ENCODE measurements at places on chromosomes 2 and 18.

DNA sequence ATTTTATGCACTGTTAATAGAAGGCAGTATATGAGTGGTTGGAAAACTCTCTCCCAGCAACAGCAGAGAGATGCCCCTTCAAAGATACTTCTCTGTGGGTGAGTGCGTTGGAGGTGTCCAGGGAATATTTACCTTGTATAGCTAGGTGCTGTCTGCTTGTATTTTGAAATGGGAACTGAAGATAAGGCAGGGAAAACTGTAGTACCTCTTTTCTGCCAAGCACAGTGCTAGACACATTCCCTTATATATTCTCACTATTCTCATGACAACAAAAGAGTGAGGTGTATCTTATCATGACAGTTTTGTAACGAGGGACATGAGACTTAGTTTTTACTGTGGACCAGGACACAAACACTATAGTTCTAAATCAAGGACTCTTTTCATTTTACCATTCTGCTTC, 2.1 kb downstream of the TTC39C start:
- H3K27me3 ChIP-seq: no peaks in the 10 kb centered on the region
- H3K27ac ChIP-seq: peak overlapping the region; percentile 75
- H3K4me1 ChIP-seq: peaks cover 76% of the 10 kb centered on the region
- peak overlapping the region; percentile 99 for H3K4me3 ChIP-seq
- H3K36me3 ChIP-seq: peaks cover 54% of the 10 kb centered on the region

GRCh38 chr2:52976143-52976949, 791.3 kb upstream of the CHAC2 start:
- H3K4me3 ChIP-seq: no peak overlapping the region
- H3K36me3 ChIP-seq: no peaks in the 10 kb centered on the region
- H3K27me3 ChIP-seq: no peaks in the 10 kb centered on the region
- no peaks in the 10 kb centered on the region for H3K4me1 ChIP-seq

- no peak for DNase-seq
- H3K4me1 ChIP-seq: peaks cover 8% of the 10 kb centered on the region
- peaks cover 24% of the 10 kb centered on the region for H3K27me3 ChIP-seq
- H3K27ac ChIP-seq: no peak overlapping the region
These were observed 42.6 kb upstream of the SETBP1 start for GRCh38 chr18:44638034-44638540.

DNA sequence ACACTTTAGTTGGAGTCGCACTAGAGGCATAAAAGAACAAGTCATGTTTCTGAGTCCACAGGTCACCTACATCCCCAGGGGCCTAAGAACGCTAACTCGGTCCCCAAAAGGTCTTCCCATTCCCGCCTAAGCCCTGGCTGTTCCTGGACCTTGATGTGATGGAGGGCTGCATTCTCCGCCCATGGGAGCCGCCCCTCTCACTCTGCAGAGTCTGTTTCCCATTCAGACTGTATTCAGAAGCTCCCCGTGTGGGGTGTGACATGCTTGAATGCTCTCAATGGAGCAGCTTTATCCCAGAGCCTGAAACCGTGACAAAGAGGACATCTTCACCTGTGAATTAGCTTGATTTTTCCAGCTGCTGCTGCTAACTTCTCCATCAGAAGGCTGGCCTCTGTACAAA, 319.0 kb upstream of the KLHL29 start:
- no peaks in the 10 kb centered on the region for H3K4me1 ChIP-seq
- no peak overlapping the region for H3K27ac ChIP-seq
- no peaks in the 10 kb centered on the region for H3K27me3 ChIP-seq
- no peak for DNase-seq

- H3K36me3 ChIP-seq: peaks cover 12% of the 10 kb centered on the region
- no peaks in the 10 kb centered on the region for H3K27me3 ChIP-seq
- no peak for DNase-seq
- H3K4me1 ChIP-seq: peaks cover 21% of the 10 kb centered on the region
These were observed 3.7 kb downstream of the ACKR3 start for GRCh38 chr2:236573066-236573929.

DNA sequence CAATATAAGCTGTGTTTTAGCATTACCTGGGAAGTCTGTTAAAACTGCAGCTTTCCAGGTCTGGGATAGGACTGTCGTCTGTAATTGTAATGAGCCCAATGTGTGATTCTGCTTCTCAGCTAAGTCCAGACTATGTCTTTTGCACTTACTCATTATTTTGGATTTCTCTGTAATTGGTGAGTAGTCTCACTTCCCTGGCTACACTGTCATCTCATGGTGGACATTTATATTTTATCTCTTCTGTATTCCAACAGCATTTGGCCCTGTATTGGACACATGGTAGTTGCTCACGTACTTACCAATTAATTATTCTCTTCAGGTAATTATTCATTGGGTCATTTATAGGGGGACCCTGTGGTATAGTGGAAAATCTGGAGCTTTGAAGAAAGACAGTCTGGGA, 28.0 kb downstream of the LHCGR start:
- DNase-seq: no peak
- no peak overlapping the region for H3K27ac ChIP-seq
- no peaks in the 10 kb centered on the region for H3K27me3 ChIP-seq
- H3K4me3 ChIP-seq: no peak overlapping the region
- H3K4me1 ChIP-seq: no peaks in the 10 kb centered on the region

DNA sequence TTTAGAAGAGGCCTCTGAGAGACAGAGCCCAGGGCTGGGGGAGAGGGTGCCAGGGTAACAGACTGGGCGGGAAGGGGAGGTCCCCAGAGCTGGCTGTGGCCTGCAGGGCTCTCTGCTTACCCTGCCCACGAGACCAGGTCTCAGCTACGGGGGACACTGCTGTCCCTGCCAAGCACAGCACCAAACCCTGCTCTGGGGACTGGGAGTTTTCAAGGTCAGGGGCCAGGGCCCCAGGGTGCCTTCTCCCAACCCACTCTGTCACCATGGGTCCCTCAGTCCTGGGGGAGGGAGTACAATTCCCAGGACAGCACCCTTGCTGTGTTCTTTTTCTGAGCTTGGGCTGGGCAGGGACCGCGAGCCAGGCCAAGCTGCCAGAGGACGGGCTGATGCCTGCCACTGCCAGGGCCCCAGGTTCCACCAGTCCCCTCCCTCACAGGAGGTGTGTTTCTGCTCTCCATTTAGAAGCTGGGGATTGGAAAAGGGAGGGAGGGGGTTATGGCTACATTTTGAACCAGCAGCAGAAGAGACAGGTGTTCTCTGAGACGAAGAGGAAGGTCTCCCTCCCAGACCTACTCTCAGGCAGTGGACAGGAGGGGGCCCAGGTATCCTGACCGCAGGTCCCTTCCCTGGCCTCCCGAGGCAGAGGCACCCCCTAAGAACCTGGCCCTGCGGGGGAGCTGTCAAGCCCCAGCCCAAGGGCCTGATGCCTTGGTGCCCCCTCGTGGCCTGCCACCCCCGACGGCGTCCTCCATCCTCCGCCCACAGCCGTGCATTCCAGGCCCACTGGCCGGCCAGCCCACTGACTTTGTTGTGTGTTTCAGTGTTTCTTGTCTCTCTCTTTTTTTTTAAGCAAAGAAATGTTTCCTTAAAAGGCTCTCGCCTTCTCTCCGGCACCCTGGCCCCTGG, 80.4 kb downstream of the TNS1 start:
- H3K4me3 ChIP-seq: no peak overlapping the region
- no peak for DNase-seq
- H3K36me3 ChIP-seq: no peaks in the 10 kb centered on the region
- H3K27me3 ChIP-seq: peaks cover 26% of the 10 kb centered on the region
- no peaks in the 10 kb centered on the region for H3K4me1 ChIP-seq

DNA sequence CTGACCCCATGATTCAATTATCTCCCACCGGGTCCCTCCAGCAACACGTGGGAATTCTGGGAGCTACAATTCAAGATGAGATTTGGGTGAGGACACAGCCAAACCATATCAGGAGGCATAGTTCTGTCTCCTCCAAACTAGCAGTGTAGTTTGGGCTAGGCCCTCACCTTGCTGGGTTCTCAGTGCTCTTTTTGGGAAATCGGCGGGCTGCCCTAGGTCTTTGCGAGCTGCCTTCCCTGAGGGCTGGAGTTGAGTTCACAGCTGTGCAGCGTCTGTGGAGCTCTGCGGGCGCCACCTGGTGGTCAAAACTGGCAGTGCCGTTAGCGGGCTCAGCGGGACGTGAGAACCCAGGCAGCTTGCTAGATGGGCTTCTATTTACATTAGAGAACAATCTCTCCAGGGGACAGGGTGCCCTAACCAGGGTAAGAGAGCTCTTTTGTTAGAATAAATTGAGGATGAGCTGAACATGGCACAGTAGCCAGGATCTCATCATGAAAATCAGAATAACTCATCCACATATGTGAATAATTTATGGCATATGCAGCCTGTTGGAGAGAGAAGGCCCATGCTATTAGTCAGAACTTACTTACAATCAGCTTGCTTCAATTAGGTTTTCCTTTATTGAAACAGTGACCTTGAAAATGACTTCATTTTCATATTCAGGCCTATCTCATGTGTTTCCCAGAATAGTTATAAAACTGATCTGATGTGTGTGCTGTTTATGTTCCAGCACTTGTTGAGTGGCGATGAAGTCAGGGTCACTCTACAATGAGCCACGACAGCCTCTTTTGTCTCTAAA, 27.4 kb upstream of the YES1 start:
- H3K36me3 ChIP-seq: no peaks in the 10 kb centered on the region
- H3K4me3 ChIP-seq: no peak overlapping the region
- H3K4me1 ChIP-seq: no peaks in the 10 kb centered on the region
- no peak overlapping the region for H3K27ac ChIP-seq

- H3K36me3 ChIP-seq: no peaks in the 10 kb centered on the region
- H3K27me3 ChIP-seq: no peaks in the 10 kb centered on the region
- no peak overlapping the region for H3K4me3 ChIP-seq
- no peak overlapping the region for H3K27ac ChIP-seq
- no peaks in the 10 kb centered on the region for H3K4me1 ChIP-seq
These were observed 382.6 kb upstream of the ZNF804A start for GRCh38 chr2:184215745-184216144.

DNA sequence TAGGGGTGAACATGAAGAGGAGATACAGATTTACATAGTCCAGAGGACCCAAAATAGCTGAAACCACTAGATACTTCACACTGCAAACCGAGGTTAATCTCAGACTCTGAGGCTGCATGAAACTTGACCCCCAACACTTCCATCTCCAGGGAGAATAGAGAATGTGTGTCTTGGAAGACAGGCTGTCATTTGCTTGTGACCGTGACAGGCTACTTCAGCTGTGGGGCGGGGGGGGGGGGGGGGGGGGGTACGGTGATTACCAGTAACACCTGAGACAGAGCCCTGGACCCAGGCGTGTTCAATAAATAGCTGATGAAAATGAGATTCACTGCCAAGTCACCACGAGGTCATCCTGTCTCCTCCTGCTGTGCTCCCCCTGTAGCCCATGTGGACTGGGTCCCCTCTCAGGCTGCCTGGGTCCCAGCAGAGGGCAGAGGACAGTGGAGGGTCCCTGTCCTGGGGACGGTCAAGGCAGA, 5.7 kb upstream of the KLHL29 start:
- H3K4me1 ChIP-seq: peaks cover 12% of the 10 kb centered on the region
- peaks cover 71% of the 10 kb centered on the region for H3K27me3 ChIP-seq
- H3K36me3 ChIP-seq: no peaks in the 10 kb centered on the region
- DNase-seq: no peak
- no peak overlapping the region for H3K27ac ChIP-seq
- no peak overlapping the region for H3K4me3 ChIP-seq

GRCh38 chr2:10525573-10526265, 77.6 kb upstream of the ODC1 start:
- no peak overlapping the region for H3K4me3 ChIP-seq
- H3K36me3 ChIP-seq: no peaks in the 10 kb centered on the region
- no peak overlapping the region for H3K27ac ChIP-seq
- no peaks in the 10 kb centered on the region for H3K4me1 ChIP-seq
- H3K27me3 ChIP-seq: peaks cover 7% of the 10 kb centered on the region

GRCh38 chr2:161836664-161837063, 212.4 kb downstream of the SLC4A10 start:
- no peaks in the 10 kb centered on the region for H3K27me3 ChIP-seq
- H3K4me3 ChIP-seq: no peak overlapping the region
- H3K4me1 ChIP-seq: no peaks in the 10 kb centered on the region
- no peak for DNase-seq
- no peaks in the 10 kb centered on the region for H3K36me3 ChIP-seq

GRCh38 chr2:160242893-160243564, 43.0 kb upstream of the ITGB6 start:
- H3K27me3 ChIP-seq: no peaks in the 10 kb centered on the region
- H3K4me1 ChIP-seq: no peaks in the 10 kb centered on the region
- no peak for DNase-seq
- no peak overlapping the region for H3K4me3 ChIP-seq

DNA sequence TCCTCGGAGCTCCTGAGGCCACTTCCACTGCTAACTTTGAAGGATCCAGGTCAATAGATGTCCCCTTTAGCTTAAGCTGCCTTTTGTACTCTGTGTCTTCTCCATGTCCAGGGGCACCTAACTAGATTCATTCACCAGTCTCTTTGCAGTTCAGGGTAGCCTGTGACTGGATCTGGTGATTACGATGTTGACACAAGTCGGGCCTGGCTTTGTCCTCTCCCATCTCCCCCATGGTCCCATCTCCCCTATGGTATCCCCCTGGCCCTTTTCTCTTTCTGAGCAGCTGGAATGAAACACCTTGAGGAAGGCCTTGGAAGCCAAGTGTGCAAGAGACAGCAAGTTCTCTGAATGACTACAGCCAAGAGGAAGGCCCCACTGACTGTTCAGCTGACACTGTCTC, 417.9 kb upstream of the SMIM21 start:
- H3K4me1 ChIP-seq: no peaks in the 10 kb centered on the region
- no peaks in the 10 kb centered on the region for H3K27me3 ChIP-seq
- H3K27ac ChIP-seq: no peak overlapping the region
- H3K4me3 ChIP-seq: no peak overlapping the region
- no peaks in the 10 kb centered on the region for H3K36me3 ChIP-seq

GRCh38 chr2:149994057-149994728, 406.6 kb upstream of the MMADHC start:
- H3K4me3 ChIP-seq: no peak overlapping the region
- H3K36me3 ChIP-seq: no peaks in the 10 kb centered on the region
- no peaks in the 10 kb centered on the region for H3K27me3 ChIP-seq
- no peak overlapping the region for H3K27ac ChIP-seq
- DNase-seq: no peak
- H3K4me1 ChIP-seq: no peaks in the 10 kb centered on the region

DNA sequence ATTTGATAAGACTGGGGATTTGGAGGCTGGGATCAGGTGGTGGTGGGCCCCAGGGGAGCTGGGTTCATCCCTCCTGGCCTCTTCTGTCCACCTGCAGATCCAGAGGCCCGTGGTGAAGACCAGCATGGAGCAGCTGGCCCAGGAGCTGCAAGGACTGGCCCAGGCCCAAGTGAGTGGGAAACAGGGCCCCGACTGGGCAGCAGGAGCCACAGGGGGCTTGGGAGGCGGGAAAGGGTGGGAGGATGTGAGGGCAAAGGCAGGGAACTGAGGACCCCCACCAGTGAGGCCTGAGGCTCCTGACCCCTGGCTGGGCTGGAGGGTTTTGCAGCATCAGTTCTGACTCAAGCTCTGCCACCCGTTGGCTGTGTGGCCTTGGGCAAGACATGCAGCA, 11.3 kb downstream of the PROM2 start:
- H3K4me3 ChIP-seq: no peak overlapping the region
- no peaks in the 10 kb centered on the region for H3K27me3 ChIP-seq
- H3K36me3 ChIP-seq: no peaks in the 10 kb centered on the region
- no peak overlapping the region for H3K27ac ChIP-seq

All from effector memory CD8-positive, alpha-beta T cell (primary cell).